H1 (cell line): ENCODE measurements at places on chromosomes 1 and 21. TPM values are rescaled to one million over a fixed set of nuclear protein-coding genes. Genes with fewer than 3 reads are reported as not detected.

DNA sequence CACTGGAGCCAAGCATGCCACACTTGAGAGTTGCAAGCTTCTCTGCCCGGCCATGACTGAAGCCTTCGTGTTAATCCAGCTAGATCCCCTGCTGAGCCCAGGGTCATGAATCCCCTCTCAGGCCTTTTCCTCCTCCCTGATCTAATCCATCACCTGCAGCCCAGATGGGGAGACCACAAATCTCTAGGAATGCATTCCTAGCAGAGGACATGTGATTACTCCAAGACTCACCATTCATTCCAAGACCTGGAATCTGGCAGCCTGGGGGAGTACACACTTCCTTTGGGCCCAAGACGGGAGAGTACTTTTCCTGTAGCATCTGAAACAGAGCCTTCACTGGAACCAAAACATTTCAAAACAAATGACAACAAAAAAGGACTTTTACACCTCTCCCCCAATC, 269.3 kb upstream of the NFIA start:
- no peaks in the 10 kb centered on the region for H3K4me1 ChIP-seq
- no peak overlapping the region for H3K27ac ChIP-seq
- no peak for DNase-seq
- no peaks in the 10 kb centered on the region for H3K27me3 ChIP-seq
- no peaks in the 10 kb centered on the region for H3K36me3 ChIP-seq

The VWA1 gene
- total RNA-seq, result 36.6 and 42.0 TPM in 2 replicates

- H3K27me3 ChIP-seq, result no peaks in the 10 kb centered on the region
- H3K36me3 ChIP-seq, result no peaks in the 10 kb centered on the region
- peak overlapping the region; percentile 60 for H3K27ac ChIP-seq
- DNase-seq, result no peak
- H3K4me1 ChIP-seq, result peaks cover 16% of the 10 kb centered on the region
- peak overlapping the region; percentile 32; the same call in 1 of the 2 replicates for H3K4me3 ChIP-seq
Observed at GRCh38 chr1:29283804-29284195, 47.5 kb downstream of the PTPRU start.

The DAB1 gene
- total RNA-seq, result 9.9 and 11.8 TPM in 2 replicates

DNA sequence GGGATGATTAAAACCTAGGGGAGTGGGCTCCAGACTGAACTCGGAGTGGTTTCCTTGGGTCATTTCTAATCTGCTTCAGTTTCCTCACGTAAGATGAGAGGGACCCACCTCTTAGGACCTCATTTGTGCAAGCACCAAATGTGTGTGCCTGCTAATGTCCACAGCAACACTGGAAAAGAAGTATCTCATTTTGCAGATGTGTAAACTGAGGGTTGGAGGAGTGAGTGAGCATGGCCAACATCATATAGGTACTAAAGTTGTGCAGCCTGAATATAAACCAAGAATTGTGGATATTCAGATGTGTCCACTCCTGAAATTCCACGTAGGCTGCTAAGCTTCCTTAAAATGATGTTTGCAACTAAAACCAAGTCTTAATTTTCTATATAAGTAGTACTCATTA, 51.7 kb downstream of the GADD45A start:
- no peaks in the 10 kb centered on the region for H3K27me3 ChIP-seq
- H3K27ac ChIP-seq, result no peak overlapping the region
- no peak overlapping the region for H3K4me3 ChIP-seq

The VPS45 gene
- total RNA-seq, result 27.6 and 29.9 TPM in 2 replicates

DNA sequence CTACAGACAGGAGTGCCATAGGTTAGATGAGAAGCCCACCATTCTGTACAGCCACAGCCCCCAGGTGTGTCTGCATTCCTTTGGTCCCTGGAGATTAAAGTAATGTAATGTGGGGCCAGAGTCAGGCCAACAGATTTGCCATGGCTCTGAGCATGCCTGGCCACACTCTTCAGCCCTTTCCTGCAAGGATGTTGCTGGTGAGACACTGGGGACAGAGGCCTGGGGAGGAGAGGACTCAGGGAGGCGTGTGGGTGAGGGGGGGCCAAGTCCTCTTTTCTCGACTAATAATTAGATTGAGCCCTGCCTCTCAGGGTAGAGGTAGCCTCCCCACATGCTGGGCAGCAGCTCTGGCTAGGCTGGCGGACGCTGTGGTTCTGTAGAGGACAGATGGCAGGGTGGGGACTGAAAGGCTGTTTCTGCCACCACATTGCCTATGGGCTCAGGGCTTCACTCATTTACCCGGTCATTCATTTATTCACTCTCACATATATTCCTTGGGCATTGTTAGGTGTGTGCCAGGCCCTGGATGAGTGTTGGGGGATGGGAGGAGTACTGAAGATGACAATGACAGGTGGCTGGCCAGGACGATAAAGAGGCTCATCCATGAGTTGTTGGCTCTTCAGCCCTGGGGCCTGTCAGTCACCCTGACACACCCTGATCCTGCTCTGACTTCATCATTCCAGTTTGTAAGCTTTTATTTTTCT, 7.1 kb upstream of the PRCC start:
- no peaks in the 10 kb centered on the region for H3K36me3 ChIP-seq
- no peaks in the 10 kb centered on the region for H3K27me3 ChIP-seq
- DNase-seq, result no peak
- no peak overlapping the region for H3K4me3 ChIP-seq
- no peaks in the 10 kb centered on the region; the same call in 1 of the 2 replicates for H3K4me1 ChIP-seq
- no peak overlapping the region for H3K27ac ChIP-seq

GRCh38 chr1:15151377-15151806, 2.2 kb upstream of the TMEM51 start:
- no peak for DNase-seq
- H3K27ac ChIP-seq, result no peak overlapping the region
- H3K27me3 ChIP-seq, result peaks cover 23% of the 10 kb centered on the region
- peaks cover 4% of the 10 kb centered on the region for H3K4me1 ChIP-seq

DNA sequence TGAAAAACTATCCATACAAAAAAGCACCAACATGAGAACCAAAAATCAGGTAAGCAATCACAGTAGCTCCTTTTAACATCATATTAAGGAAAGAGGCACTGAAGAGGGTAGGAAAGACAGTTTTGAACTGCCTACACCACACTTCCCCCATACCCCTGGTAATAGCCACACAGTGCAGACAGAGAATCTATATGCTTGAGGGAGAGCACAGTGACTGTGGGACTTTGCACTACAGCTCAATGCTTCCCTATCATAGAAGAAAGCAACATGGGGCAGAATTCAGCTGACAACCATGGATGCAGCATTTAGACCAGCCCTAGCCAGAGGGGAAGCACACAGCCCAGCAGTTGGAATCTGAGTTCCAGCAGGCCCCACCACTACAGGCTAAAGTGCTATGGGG, 7.9 kb upstream of the TEX50 start:
- no peaks in the 10 kb centered on the region for H3K36me3 ChIP-seq
- H3K4me3 ChIP-seq, result no peak overlapping the region
- DNase-seq, result no peak
- H3K4me1 ChIP-seq, result no peaks in the 10 kb centered on the region

The APCS gene
- total RNA-seq, result not detected in 2 replicates

The LRRC7 gene
- 0.06 and 0.17 TPM in 2 replicates for total RNA-seq

The CFAP45 gene
- not detected in 2 replicates for total RNA-seq

- H3K4me3 ChIP-seq, result no peak overlapping the region
- H3K27ac ChIP-seq, result no peak overlapping the region
- no peaks in the 10 kb centered on the region for H3K27me3 ChIP-seq
- no peaks in the 10 kb centered on the region for H3K36me3 ChIP-seq
Observed at GRCh38 chr1:185531838-185532237, 202.4 kb upstream of the HMCN1 start.

The CYP4Z1 gene
- total RNA-seq, result not detected in 2 replicates

- H3K4me3 ChIP-seq, result no peak overlapping the region
- no peak overlapping the region for H3K27ac ChIP-seq
- peak; percentile 57 for DNase-seq
- H3K36me3 ChIP-seq, result no peaks in the 10 kb centered on the region
- no peaks in the 10 kb centered on the region for H3K27me3 ChIP-seq
Observed at GRCh38 chr1:245380790-245381535, 226.2 kb downstream of the KIF26B start.

DNA sequence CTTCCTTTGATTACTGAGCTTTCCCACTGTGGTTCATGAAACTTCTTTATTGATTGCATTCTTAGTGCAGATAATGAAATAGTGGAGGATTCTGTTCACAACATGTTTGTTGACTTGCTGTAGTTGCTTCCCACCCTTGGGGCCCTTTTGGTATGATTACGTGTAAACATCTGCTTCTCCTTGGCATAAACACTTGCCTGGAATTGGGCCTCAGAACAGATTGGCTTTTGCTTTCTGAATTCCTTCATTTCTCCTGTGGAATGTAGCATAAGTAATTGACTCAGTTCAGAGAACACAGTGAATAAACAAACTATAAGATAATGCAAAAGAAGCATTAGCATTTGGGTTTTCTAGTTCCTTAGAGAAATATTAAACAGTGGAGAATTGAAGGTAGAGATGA, 59.5 kb upstream of the LAMC2 start:
- H3K27ac ChIP-seq, result no peak overlapping the region
- H3K36me3 ChIP-seq, result peaks cover 8% of the 10 kb centered on the region
- DNase-seq, result no peak
- no peaks in the 10 kb centered on the region for H3K4me1 ChIP-seq
- H3K4me3 ChIP-seq, result no peak overlapping the region
- H3K27me3 ChIP-seq, result no peaks in the 10 kb centered on the region

GRCh38 chr1:38898653-38899230, 17.4 kb upstream of the GJA9 start:
- H3K27me3 ChIP-seq, result no peaks in the 10 kb centered on the region
- H3K27ac ChIP-seq, result no peak overlapping the region
- H3K36me3 ChIP-seq, result no peaks in the 10 kb centered on the region
- H3K4me3 ChIP-seq, result no peak overlapping the region

DNA sequence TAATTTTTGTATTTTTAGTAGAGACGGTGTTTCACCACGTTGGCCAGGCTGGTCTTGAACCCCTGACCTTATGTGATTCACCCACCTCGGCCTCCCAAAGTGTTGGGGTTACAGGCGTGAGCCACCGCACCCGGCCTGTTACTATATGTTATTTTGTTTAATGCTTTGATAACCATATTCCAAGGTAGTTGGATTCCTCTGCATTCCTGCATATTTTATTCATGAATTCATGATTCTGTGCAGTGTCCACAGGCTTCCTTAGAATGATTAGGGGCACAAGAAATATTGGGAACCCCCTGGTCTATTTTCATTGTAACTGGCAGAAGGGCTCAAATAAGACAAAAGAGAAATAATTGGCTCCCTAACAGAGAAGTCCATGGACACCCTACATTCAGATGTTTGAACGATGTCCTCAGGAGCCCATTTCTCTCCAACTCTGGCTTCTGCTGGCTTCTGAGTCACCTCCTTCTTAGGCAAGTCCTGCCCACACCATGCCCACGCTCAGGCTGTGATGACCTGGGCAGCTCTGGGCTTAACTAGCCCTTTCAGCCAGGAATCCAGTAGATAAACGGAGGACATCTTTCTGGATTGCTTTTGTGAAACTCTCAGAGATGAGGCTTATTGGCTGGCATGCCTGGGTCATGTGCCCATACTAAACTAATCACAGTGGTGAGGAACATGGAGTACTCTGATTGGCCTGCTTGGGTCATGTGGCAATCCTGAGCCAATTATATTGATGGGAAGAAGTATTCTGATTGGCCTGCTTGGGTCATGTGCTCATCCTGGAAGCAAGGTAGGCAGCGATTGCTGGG, 32.6 kb downstream of the TNFRSF8 start:
- H3K27ac ChIP-seq, result no peak overlapping the region
- H3K27me3 ChIP-seq, result no peaks in the 10 kb centered on the region
- no peak for DNase-seq
- no peaks in the 10 kb centered on the region for H3K36me3 ChIP-seq

GRCh38 chr1:243496187-243496646, 240.4 kb downstream of the SDCCAG8 start:
- no peak overlapping the region for H3K27ac ChIP-seq
- no peak overlapping the region for H3K4me3 ChIP-seq
- peaks cover 19% of the 10 kb centered on the region for H3K4me1 ChIP-seq
- DNase-seq, result no peak
- no peaks in the 10 kb centered on the region for H3K27me3 ChIP-seq

The TRPM2 gene
- total RNA-seq, result 0.28 and 0.36 TPM in 2 replicates

The PLA2G2F gene
- not detected in 2 replicates for total RNA-seq

DNA sequence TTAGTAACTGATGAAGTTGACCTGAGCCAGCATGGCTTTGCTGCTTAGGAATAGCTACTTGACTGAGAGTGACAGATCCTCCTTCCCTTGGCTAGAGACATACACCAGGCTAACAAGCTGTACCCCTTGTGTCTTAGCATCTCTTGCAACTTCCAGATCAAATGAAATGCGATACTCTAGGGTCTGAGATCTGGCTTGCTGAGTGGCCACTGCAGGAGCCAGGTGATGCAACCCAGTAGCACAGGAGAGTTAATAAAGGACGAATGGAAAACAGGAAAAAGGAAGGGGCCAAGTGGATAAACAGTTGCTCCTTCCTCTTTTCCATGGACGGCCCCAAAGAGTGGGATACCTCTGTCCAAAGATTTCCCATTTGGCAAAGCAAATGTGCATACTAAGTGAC, 38.2 kb downstream of the ASTN1 start:
- no peaks in the 10 kb centered on the region for H3K4me1 ChIP-seq
- H3K4me3 ChIP-seq, result no peak overlapping the region
- no peak for DNase-seq
- H3K36me3 ChIP-seq, result no peaks in the 10 kb centered on the region

The BMP8B gene
- total RNA-seq, result 0.37 and 0.54 TPM in 2 replicates

The TRAF3IP3 gene
- not detected in 2 replicates for total RNA-seq

GRCh38 chr1:99751877-99752504, 14.4 kb downstream of the FRRS1 start:
- H3K27me3 ChIP-seq, result no peaks in the 10 kb centered on the region
- no peak overlapping the region for H3K4me3 ChIP-seq
- no peaks in the 10 kb centered on the region for H3K36me3 ChIP-seq
- no peak overlapping the region for H3K27ac ChIP-seq

GRCh38 chr1:232767305-232768074, 37.7 kb upstream of the MAP10 start:
- no peak overlapping the region for H3K27ac ChIP-seq
- no peak for DNase-seq
- H3K4me1 ChIP-seq, result peaks cover 11% of the 10 kb centered on the region; the same call in 1 of the 2 replicates
- H3K27me3 ChIP-seq, result no peaks in the 10 kb centered on the region

The SPRR5 gene
- total RNA-seq, result not detected in 2 replicates

DNA sequence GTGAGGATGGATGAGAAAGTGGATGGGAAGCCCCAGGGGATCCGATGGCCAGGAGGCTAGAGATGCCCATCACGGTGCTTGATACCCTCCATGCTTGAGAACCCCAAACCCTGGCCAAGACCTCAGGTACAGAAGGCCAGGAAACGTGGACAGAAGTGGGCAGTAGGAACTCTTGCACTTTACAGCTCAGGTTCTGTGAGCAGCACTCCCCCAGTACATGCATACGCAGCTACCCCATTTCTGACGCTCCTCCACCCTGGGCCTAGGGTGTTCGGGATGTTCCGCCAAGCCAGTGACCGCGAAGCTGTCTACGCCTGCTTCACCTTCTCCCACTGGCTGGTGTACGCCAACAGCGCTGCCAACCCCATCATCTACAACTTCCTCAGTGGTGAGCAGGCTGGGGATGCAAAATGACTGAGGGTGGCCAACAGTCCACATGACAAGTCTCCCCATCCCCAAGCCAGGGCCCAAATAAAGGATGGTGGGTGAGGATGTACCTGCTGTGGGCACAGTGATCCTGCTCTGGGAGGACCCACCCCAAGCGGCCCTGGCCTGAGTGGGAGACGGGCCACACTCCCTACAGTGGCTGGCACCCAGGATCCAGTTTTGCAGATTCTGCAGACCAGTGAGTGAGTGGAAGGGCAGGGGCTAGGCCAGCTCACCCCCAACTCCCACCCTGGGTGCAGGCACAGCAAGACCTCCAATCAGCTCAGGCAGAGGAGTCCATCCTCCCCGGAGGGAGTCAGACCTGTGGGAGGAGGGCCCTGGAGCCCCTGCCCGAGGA, 7.4 kb downstream of the HCRTR1 start:
- no peaks in the 10 kb centered on the region for H3K4me1 ChIP-seq
- DNase-seq, result no peak
- no peak overlapping the region for H3K27ac ChIP-seq
- H3K36me3 ChIP-seq, result peaks cover 11% of the 10 kb centered on the region; the same call in 1 of the 2 replicates
- no peaks in the 10 kb centered on the region for H3K27me3 ChIP-seq
